ENCODE measurements at places on chromosomes 3 and 15.

GRCh38 chr3:143207338-143207961, 87.9 kb downstream of the CHST2 start:
- no peak for DNase-seq

GRCh38 chr15:96328181-96328876, 2.2 kb upstream of the NR2F2 start:
- DNase-seq = no peak

- DNase-seq = no peak
Measured at GRCh38 chr3:133595341-133595740, 21.9 kb downstream of the CDV3 start.

DNA sequence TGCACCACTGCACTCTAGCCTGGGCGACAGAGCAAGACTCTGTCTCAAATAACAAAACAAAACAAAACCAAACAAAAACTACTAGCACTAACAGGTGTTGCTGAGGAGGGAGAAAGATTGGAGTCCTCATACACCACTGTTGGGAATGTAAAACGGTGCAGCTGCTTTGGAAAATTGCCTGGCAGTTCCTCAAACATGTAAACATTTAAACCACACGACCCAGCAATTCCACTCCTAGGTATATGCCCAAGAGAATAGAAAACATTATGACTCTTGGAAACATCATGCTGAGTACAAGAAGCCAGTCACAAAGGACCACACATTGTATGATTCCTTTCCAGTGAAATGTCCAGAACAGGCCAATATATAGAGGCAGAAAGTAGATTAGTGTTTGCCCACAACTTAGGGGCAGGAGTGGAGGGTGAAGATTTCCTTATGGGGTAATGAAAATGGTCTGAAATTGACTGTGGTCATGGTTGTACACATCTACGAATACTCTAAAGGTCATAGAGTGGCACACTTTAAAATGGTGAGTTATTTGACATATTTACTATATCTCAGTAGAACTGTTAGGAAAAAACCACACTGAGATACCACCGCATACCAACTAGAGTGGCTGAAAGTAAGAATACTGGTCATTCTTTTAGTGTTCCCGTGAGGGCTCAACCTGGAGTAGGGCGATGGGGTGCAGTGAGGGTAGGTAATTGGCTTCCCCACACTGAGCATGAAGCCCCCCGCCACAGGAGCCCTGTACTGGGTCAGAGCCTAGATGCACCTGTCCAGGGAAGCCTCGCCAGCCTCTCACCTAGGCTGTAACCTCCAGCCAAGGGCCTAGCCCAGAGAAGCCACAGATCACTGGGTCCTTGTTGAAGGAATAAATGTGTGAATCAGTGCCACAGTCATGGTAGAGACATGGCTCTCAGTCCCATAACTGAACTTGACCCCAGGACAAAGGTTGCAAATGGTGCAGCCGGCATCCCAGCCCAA, 131.1 kb downstream of the NUP210 start:
- DNase-seq = no peak

GRCh38 chr15:42059661-42060476, 34.5 kb downstream of the PLA2G4D start:
- peak; percentile 58 for DNase-seq

DNA sequence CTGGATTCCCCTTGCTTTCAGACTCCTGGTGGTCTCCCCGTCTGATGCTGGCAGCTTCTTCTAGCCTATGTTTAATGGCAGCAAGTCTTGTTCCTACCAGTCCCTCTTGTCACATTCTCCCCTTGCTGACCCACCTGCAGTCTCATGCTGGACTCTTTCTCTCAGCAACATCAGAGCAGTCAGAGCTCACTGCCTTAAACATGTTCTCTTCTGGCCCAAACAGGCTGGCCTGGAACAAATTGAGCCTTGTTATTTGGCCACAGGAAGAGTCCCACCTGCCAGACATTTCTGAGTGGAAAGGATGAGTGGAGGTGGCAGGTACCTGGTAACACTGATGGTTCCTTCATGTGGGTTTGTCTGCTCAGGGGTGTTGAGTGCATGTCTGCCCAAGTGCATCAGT, 59.2 kb upstream of the APEH start:
- no peak for DNase-seq

GRCh38 chr3:139529662-139530061, 9.9 kb downstream of the RBP1 start:
- no peak for DNase-seq

DNA sequence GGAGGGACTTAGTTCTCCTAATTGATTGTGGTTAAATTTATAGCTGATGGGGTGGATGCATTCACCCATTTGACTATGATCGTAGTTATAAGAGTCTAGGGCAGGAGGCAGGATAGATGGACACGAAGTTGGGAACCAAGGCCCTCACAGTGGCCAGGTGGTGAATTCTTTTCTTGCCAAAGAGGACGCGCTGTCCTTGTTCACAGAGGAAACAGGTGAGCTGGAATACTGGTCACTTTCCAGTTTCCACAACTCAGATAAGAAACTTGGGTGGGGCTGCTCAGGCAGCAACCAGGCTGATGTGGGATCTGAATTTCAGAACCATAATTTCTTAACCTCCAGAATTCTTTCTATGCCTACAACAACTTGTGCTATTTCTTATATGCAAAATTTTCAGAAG, 34.0 kb upstream of the ICE2 start:
- DNase-seq = no peak

DNA sequence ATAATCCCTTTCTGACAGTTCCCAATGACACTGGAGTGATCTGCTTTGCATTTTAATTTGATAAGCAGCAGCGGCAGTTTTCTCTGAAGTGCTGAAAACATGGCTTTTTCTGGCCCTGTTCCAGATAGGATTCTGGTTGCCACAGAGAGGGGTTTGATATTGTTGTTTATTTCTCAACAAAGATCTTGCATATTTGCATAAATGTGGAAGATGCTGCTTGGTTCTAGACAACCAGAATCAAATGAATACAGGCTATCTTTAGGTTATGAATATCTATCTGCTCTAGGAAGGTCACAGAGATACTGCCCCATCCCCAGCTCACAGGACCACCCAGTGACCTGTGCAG, 137.1 kb downstream of the ZNF609 start:
- DNase-seq = no peak

GRCh38 chr15:80480171-80480811, 76.1 kb downstream of the ARNT2 start:
- DNase-seq = no peak

- no peak for DNase-seq
Measured at GRCh38 chr3:195139876-195140240, 131.1 kb downstream of the XXYLT1 start.

DNA sequence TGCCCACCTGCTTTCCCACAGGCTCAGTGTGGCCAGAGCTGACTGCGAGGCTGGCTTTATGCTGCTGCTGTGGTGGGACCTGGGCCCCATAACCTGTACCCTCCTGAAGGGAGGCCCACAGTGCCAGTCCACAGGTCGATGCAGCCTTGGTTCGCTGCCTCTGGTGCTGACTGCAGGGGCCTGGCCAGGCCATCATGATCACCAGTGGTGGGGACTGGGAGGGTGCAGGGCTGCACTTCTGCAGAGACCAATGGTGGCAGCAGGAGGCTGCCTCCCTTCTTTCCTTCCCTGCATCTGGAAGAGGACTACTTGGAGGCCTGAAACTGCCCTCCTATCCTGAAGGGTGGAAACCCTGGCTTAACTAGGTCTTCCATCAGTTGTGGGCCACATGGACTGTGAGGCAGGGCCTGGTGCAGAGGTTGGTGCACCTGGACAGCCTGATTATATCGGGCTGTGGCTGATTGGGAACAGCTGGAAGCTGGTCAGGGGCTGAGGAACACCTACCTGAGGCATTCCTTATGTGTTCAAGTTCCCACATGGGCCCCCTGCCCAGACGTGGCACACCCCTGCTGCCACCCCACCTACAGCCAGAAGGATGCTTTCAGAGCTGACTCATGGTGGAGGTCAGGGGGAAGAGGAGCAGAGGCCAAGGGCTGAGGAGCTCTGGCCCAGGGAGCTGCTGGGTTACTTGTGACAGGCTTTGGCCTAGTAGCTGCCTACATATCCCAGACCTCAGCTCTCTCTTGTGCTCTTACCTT, 29.8 kb downstream of the POMGNT2 start:
- DNase-seq = no peak

DNA sequence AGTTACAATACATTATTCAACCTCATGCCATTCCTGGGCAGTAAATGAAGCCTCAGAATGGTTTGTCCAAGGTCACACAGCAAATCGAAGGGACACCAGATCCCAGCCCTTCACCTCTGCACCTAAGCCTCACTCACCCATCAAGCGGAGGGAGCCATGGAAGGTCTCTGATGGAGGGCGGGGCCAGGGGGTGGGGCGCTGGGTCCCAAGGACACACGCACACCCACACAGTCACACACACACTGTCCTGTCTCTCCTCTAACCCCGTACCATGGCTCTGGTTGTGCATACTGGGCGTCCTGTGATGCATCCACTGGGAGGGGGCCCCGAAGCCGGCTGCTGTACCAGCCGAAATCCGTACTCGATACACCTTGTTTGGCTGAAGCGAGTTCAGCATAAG, 15.3 kb upstream of the IGDCC3 start:
- DNase-seq = no peak

DNA sequence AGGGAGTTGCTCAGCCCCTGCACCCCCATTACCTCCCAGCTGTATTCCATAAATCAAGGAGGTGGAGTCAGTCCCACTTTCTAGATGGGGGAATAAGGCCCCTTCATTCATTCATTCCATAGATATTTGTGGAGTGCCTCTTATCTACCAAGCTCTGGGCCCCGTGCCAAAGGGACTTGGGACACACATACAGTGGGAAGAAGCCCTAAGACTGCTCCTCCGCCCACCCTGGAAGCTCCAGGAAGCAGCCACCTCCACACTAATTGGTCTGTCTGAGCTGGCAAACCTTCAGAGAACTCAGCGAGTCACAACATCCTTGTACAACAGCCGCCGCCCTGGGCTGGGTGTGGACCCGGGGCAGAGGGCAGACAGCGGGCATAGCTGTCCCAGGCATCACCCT, 6.4 kb downstream of the STRA6 start:
- DNase-seq = no peak

- DNase-seq = peak; percentile 52
Measured at GRCh38 chr3:10198761-10199649, 34.3 kb downstream of the IRAK2 start.

- DNase-seq = no peak
Measured at GRCh38 chr3:73433687-73434086, 191.1 kb downstream of the PDZRN3 start.

- DNase-seq = no peak
Measured at GRCh38 chr3:195565716-195566115, 18.0 kb downstream of the APOD start.

DNA sequence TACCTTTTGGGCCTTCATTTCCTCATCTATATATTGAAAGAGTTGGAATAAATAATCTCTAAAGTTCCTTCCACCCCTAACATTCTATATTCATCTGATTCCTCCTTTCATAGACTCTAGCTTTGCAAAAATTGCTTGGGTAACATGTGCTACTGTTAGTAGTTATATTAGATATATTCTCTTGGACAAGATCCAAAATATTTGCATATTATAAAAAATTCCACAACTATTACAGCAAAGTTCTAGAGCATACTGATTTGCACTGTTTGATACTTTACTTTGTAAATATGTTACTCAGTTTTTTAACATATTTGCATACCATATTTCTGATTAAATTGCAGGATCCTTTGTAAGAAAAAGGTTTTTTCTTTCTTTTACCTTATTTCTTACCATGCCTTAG, 95.9 kb upstream of the UBE2E2 start:
- DNase-seq = no peak

GRCh38 chr3:23959135-23959900, 14.2 kb downstream of the NR1D2 start:
- DNase-seq = no peak

GRCh38 chr3:73509066-73509465, 115.7 kb downstream of the PDZRN3 start:
- no peak for DNase-seq

GRCh38 chr15:22885120-22885519, 46.7 kb downstream of the NIPA2 start:
- no peak for DNase-seq

DNA sequence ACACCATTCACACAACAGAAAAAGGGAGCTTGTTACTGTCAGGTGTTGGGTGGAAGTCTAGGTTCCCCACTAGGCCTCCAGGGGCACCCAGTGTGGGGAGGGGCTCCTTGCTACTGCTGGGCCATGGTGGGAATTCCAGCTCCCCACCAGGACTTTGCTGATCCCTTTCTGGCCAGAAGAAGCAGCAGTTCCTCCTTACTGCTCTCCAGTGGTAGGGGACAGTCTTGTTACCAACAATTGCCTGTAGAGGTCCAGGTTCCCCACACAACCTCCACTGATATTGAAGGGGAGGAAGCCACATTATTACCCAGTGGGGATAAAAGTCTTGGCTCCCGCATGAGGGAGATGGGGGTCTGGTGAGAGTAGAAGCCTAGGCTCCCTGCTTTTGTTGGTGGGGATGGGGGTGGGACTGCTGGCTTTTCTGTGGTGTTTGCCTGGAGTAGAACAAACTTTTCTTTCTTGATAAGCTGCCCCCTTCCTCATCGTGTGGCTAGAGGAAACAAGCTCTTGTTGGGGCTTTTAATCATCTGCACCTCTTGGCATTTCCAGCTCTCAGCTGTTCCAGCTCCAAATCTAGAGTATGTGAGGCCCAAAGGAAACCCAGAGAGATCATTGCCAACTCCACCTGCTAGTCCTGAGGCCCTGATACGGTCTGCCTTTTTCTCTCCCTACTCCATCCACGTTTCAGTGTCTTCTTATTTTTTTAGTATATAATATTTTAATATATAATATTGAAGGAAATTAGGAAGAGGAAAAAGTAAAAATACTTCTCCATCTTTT, 824.2 kb downstream of the AGBL1 start:
- DNase-seq = no peak

GRCh38 chr15:51288143-51289065, 50.0 kb downstream of the CYP19A1 start:
- no peak for DNase-seq

- no peak for DNase-seq
Measured at GRCh38 chr3:45659661-45660566, 29.3 kb upstream of the SACM1L start.

DNA sequence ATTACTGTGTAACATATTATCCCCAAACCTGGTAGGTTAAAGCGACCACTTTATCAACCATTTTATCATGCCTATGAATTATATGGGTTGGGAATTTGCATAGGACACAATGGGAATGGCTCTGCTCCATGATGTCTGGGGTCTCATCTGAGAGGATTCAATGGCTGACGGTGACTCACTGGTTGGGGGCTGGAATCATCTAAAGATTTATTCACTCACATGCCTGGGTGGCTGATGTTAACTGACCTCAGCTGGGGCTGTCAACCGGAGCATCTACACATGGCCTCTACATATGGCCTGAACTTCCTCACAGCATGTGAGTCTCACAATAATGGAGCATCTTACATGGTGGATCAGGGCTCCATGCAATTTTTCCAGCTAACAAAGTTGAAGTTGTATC, 313.1 kb upstream of the PPP2R3A start:
- no peak for DNase-seq

GRCh38 chr3:183584246-183584913, 28.9 kb upstream of the KLHL6 start:
- DNase-seq = no peak
